ENCODE measurements at places on chromosomes 11 and 22.

- no peak for DNase-seq
Observed at GRCh38 chr11:79482800-79483199, 42.0 kb upstream of the TENM4 start.

DNA sequence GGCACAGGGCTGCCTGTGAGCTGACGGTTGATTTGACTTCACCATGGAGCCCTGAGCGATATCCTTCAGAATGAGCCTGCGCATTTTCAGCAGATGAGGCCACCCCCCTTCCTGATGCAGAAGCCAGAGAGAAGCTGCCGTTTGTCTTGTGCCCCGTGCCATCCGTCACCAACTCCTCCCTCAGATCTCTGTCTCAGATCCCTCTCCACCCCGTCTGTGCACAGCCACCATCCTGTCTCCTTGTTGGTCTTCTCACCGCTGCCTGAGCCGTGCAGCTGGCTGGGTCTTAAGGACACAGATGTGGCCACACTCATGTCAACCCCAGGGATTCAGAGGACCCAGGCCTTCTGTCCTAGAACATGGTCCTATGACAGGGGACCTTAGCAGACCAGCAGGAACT, 293.9 kb downstream of the TBC1D22A start:
- no peak for DNase-seq

DNA sequence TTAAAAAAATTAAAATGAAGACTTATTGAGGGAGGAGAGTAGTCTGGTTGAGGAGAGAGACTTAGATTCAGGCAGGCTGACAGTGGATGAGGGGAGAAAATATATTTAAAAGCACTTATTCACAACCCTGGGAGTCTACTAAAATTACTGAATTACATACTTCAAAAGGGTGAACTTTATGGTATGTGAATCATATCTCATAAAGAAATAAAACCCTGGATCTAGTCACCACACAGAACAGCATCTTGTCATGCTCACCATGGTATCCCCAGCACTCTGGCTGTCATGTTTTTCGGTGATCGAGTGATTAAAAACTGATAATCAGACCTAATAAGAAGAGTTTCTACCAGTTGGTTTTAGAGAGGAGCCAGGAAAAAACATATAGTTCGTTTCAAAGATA, 11.0 kb downstream of the TEAD1 start:
- no peak for DNase-seq

DNA sequence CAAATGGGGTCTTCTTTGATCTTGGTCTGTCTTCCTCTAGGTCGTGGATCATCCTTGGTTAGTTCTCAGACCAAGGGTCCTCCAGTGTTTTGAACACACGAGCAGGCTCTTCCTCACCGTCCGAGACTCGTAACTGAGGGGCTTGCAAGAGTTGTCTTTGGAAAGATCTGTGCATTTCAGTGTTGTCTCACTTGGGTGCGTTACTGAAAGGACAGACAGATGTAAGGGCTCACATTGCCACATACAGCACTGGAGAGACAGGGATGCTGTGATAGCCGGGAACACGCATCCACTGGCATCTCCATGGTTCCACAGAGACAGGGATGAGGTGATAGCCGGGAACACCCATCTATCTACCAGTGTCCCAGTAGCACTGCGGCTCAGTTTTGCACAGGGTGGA, 15.7 kb downstream of the GLB1L2 start:
- no peak for DNase-seq

- DNase-seq, result no peak
Observed at GRCh38 chr11:126152586-126152985, 58.9 kb downstream of the RPUSD4 start.

DNA sequence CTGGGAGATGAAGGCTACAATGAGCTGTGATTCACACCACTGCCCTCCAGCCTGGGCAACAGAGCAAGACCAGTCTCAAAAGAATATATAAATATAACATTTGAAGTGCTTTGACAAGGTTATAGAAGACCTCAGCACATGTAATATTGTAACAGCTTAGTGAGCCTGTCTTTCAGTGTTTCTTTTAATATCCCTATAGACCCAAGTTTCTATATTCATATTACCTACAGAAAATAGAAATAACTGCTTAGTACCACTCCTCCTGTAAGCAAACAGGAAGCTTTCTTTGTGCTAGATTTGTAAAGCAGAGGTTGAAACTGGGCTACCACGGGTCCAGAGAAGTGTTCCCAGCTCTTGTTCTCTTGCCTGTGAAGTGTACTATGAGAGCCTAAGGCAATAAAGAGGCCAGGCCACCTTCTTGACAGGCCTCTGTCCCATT, 68.2 kb downstream of the PPP2R1B start:
- DNase-seq, result no peak

GRCh38 chr11:32706985-32707741, 87.3 kb downstream of the CCDC73 start:
- DNase-seq, result no peak

GRCh38 chr22:49460592-49461281, 366.9 kb downstream of the BRD1 start:
- DNase-seq, result no peak

- DNase-seq, result no peak
Observed at GRCh38 chr11:102429226-102429625, 23.3 kb downstream of the TMEM123 start.

DNA sequence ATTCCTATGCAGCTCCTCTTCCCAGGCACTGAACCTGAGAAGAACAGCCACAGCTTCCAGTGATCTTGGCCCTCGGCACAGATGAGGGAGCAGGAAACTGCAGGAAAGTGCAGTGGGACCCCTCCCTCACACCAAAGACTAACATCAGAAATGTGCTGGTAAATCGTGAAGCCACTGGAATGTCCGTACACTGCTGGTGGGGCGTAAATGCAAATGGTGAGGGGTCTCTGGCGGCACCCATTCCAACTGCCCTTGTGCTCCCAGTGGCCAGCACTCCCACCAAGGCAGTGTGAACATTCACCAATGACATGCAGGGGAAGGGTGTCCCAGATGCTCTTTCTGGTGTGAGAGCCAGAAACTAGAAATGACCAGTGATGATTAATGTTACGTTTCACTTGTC, 574.0 kb downstream of the BRD1 start:
- no peak for DNase-seq
